ENCODE measurements at places on chromosomes 6 and 20.

DNA sequence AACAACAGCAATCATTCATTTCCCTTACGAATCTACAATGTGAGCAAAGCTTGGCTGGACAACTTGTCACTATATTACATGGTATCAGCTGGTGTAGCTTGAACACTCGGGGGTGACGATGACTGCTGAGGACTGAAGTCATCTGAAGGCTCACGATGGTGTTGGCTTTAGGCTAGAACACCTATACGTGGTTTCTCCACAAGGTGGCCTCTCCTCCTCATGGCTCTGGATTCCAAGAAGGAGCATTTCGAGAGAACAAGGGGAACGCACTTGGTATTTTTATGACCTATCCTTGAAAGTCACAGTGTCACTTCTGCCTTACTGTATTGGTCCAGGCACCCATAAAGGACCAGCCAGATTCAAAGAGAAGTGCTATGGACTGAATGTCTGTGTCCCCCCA lies 37.5 kb upstream of the ADGRF1 start:
- DNase-seq = no peak

DNA sequence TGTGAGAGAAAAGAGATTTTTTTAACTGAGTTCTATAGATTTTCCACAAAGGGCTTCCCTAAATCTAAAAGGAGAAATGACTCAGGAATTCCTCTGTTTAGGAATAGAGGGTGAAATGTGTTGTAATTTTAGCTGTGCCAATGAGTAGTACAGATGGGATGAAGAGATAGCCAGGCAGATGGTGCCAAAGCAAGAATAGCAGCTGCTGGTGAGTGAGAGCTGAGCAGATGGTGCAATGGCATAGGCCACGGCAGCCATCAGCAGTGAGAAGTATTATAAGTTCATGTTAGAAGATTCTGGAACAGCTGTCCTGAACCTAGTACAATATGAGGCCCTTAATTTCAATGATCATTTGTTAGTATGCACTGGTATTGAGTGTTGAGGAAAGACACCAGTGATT lies 40.2 kb upstream of the CRISP1 start:
- DNase-seq = no peak

DNA sequence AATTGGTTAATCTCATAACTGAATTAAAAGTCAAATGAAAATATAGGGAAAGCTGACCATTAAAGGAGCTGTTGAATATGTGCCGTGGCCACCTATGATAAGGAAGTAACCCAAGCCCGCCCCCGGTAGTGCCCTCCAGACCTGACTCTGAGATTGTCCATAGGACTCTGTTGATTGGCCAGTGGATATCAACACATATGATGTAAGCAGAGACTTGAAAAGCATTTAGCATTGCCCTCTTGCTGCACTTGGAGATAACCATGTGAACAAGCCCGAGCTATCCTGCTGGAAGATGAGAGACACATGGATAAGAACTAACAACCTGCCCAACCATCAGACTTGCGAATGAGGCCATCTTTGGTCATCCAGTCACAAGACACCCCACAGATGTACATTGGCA lies 83.2 kb downstream of the LINC00237 start:
- DNase-seq = no peak

GRCh38 chr6:105227295-105227767 lies 47.5 kb upstream of the POPDC3 start:
- DNase-seq = no peak

DNA sequence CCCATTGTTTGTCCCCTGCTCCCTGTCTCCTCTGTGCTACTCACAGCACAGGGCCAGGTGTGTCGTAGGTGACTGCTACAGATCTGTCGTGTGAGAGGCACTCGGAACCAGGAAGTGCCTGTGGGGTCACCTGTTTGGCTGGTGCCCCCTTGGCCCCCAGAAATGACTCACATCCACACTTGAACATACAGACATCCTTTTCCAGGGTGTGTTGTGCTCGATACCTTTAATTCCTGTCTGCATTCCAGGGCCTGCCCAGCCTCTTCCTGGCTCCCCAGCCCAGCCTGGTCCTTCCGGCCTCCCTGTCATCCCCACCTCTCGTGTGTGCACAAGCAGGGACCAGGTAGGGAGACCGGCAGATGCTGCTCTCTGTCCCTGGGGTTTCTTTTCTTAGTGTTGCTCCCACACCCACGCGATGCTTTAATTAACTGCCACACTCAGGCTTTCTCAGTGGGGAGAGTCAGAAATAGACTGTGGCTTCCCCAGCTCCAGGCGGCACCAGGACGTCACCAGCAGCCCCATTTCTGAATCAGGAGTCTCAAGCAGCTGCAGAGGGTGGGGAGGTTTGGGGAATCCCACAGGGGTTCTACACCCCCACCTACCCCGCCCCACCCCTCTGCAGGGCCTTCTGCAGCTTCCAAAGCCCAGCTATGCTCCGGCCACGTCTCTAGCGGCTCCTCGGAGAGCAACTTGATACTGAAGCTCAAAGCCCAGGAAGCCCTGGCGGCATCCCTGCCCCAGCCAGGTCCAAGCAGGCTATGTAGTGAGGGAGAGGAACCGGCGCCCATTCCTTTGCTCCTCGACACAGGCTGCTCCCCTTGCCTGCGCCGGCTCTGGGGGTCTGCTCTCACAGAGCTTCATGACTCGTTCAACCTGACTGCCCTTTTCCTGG lies 102.2 kb downstream of the SYCP2 start:
- DNase-seq = no peak

Measured in NCI-H1048 (cell line).